RWPE1 (cell line): ENCODE measurements at places on chromosomes 3 and 15.

- DNase-seq, result peak; percentile 5
These were observed 42.3 kb downstream of the SNRK start for GRCh38 chr3:43328653-43329052.

DNA sequence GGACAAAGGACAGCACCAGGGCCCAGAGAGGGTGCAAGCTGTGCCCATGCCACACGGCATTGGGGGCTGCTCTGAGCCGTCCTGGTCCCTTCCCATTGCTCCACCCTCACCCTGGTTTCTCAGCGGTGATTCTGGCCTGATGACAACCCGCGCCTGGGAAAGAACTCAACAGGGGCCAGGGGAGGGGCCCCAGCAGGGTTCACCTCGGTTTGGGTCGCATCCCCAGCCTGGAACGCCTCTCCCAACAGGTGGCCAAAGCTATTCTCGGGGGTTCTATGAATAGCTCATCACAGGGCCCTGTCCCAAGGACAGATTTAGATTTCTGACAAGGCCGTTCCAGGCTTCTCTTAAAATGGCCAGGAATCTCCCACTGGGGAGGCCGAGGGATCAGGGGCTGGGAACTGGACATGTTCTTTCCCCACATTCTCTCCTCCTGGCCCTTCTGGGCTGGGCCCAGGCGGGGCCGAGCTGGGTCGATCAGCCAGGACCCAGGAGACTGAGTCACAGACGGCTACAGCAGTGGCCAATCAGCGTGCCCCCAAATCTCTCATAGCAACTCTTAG, 17.9 kb downstream of the GRIP2 start:
- no peak for DNase-seq

- no peak for DNase-seq
These were observed 254.1 kb downstream of the AGBL1 start for GRCh38 chr15:86333819-86334218.

DNA sequence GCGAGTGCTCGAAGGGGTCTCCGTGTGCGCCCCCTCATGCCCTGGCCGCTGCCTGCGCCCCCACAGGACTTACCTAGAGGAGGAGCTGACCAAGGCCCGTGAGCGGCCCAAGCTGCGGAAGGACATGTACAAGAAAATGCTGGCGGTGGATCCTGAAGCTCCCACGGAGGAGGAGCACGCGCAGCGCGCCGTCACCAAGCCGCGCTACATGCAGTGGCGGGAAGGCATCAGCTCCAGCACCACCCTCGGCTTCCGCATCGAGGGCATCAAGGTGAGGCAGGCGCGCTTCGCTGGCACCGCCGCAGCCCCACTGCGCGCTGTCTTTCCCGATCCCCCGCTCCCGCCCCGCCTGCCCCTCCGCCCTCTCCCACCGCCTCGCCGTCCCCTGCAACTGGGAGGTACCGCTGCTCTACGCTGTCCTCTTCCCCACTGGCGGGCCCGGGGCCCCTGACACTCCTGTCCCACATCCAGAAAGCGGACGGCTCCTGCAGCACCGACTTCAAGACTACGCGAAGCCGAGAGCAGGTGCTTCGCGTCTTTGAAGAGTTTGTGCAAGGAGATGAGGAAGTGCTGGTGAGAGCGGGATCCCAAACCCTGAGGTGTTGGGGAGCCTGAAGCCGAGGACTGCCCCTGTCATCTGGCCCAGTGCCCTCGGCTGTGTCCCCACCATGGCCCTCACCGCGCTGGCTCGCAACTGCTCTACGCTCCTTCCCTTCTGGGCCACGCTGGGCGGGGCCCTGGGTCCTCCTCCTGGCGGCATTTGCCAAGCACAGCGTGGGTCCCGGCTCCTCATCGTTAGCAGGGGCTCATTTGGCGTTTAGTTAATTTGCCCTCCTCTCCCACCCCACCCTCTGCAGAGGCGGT, 8.5 kb downstream of the ITPKA start:
- DNase-seq, result no peak

- no peak for DNase-seq
These were observed 148.2 kb downstream of the PDE8A start for GRCh38 chr15:85129881-85130280.

DNA sequence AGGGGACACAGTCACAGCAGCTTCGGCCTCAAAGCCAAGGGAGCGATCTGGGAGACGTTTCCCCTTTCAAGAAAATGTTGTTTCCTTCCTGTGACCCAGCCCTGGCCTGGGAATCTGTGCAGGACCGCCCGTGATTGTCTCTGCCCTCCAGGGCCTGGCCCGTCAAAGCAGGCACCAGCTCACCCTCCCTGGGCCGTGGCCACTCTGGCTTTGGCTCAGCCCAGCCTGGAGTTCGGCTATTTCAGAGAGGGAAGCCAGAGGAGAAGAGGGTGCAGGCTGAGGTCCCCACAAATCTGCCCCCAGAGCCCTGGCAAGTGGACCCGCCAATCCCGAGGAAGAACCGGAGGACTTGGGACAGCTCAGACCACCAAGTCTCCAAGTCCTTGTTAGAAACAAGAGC, 12.7 kb downstream of the GATA2 start:
- DNase-seq, result no peak

DNA sequence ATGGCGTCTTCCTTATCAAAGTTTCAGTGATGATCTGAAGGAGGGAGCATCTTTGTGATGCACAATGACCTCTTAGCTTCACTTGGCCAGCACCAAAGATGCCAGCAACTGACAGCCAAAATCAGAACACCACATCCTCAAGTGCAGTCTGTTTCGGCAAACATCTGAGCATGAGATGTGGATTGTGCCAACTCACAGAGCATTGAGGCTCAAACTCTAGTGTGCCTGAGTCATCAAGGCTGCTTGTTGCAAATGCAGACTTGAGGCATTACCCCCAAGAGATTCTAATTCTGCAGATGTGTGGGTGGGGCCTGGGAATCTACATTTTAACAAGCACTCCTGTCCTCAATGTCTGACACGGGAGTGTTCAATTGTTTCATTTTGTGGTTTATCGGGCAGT, 35.8 kb downstream of the ABHD5 start:
- no peak for DNase-seq
